Activated CD8-positive, alpha-beta memory T cell treated with anti-CD3 and anti-CD28 coated beads for 1 hour (primary cell): ENCODE measurements at places on chromosomes 3 and 15.

GRCh38 chr3:81451611-81452010 lies 309.8 kb downstream of the GBE1 start:
- no peak for DNase-seq

DNA sequence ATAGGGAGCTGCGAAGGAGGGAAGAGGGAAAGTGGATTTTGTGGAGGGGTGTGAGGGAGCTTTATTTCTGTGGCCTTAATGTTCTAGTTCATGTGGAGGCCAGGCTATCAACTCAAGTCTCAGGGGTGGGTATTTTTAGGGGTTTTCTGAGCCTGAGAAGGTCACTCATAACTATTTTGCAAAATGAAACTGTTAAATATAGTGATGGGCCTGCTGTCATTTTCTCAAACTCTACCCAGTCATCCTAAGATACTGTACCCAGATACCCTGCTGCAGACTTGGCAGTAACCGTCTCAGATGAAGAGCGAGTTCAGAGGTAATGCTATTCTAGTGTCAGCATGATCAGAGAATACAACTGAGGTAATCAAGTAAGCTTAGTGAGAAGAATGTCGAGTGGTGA lies 545.0 kb upstream of the TBL1XR1 start:
- no peak for DNase-seq

GRCh38 chr3:140972833-140973232 lies 31.2 kb downstream of the SLC25A36 start:
- no peak for DNase-seq

DNA sequence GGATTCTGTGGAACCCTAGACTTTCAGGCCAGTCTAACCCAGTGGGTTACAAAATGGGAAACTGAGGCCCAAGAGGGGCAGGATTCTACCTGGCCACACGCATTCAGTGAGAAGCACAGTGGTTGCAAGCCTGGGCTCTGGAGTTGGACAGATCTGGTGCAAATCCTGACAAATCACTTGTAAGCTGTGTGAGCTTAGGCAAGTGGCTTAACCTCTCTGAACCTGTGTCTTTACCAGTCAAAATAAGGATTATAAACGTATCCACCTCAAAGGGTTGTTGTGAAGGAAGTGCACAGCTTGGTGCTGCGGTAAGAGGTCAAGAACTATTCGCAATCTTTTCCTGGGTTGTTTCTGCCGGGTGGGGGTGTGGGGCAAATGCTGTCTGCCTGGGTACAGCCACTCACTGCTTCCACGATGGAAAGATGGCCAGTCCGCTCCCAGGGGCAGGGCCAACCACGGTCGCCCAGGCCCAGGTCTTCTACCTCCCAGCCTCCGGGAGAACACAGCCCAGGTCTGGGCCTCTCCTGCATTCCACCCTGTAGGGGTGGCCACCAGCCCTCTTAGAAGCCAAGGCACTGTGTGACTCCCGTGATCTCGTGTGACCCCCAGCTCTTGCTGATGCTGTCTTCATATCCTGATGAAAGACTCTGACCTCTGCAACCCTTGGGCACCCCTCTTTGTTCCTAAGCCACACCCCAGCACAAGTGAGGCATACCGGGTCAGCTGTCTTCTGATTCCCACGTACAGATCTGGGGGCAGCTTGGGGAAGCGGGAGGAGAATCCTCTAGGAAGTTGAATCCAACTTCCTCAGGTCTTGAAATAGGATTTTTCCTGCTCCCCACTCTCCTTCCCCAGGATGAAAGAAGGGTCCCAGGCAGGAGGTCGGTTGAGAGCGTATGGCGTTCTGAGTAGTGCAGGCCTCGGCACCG lies 1.5 kb downstream of the CHRNA3 start:
- no peak for DNase-seq

DNA sequence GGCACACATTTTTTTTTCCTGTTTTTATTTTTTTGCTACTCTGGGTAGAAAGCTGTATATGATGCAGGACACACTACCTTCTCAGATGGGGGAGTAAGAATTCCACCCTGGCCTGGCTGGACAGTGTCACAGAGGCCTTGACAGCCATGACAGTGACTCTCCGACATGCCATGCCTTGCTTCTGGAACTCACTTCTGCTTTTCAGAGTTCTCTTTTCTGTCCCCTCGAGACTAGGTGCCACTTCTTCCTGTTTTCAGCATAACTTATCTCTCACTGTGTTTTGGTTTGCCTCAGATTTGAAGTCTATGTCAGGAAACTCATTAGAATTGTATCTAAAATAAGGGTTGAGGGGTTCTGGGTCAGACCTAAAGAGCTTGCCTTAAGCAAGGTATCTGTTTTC lies 69.1 kb upstream of the SEC13 start:
- no peak for DNase-seq

GRCh38 chr3:169509780-169510692 lies 153.5 kb downstream of the MECOM start:
- no peak for DNase-seq

GRCh38 chr3:187753516-187753915 lies 8.2 kb upstream of the BCL6 start:
- DNase-seq = no peak

DNA sequence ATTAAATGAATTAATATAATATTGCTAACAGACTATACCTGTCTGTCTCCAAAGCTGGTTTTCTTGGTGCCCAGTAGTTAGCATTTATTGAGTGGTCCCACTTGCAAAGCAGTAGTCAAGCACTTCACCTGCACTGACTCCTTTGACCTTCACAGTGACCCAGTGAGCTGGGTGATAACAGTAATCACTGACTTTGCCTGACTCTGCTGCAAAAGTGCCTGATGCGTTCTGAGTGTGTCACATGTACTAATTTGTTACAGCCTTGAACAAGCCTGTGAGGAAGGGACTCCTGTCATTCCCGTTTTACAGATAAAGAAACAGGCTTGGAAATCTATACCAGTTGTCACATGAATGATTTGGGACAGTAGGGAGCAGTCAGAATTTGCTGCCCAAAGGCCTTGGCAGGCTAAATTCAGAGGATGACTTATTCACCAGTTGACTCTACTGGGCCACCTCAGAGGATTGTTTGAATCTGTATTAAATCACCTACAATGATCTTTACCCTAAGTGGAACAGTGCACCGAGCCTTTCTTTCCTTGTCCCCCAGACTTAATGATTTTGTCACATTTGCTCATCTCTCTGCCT lies 116.6 kb upstream of the PLXNA1 start:
- DNase-seq = no peak

- DNase-seq = no peak
Measured at GRCh38 chr15:66815318-66815717, 113.3 kb downstream of the SMAD6 start.

DNA sequence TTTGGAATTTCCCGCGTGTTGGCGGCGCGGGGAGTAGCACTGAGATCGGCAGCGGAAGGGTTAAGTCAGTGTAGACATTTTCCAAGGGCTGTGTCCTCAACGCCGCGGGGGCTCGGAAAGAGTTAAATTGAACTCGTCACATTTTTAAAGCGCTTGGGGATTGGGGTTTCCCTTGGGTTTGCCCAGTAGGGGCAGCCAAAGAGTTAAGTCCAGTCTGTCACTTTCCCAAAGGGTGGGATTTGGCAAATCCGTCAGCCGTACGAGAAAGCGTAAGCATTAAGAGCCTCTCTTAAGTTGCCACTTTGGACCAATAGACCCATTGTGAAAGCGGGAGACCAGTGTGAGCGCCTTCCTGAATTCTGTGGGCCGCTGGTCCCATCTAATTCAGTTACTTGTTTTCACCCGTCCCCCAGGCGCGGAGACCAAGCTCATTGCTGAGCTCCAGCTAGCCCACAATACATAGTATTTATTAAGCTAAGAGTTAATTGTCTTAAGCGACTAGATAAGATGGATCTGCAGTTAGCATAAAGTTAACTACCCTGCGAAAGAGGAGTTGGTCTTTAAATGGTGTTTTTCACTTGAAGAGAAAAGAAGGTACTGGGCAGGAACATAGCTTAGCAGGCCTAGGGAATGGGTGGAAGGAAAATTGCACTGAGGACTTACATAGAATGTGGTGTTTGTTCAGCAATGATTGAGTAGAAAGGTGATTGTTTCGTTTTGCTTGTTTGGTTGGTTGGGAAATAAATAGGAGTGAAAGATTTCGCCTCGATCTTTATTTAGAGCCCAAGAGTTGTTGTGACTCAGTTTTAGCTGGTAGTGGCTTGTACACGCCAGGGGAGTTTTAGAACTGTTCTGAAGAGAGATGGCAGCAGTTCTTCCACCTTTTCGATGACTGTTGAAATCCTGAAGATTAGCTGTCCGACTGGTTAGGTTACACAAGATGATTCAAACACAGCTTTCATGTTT lies 932 bp downstream of the ARL8B start:
- DNase-seq = no peak

DNA sequence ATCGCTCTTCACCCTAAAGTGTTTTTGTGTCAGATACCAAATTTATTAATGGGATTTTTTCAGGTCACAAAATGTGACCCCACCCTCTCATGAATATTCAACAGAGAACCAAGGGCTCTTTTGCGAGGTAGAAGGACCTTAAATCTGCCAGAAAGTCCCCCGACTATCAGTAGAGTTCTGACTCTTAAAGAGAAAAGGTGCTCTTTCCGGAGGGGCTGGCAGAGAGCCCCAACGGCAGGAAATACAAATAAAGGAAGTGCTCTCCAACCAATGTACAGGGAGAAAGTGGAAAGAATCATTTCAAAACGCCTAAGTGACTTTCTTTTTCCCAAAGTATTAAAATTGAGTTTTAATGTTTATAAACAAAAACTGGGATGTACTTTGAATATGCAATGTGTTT lies 517.2 kb downstream of the FOXP1 start:
- no peak for DNase-seq

DNA sequence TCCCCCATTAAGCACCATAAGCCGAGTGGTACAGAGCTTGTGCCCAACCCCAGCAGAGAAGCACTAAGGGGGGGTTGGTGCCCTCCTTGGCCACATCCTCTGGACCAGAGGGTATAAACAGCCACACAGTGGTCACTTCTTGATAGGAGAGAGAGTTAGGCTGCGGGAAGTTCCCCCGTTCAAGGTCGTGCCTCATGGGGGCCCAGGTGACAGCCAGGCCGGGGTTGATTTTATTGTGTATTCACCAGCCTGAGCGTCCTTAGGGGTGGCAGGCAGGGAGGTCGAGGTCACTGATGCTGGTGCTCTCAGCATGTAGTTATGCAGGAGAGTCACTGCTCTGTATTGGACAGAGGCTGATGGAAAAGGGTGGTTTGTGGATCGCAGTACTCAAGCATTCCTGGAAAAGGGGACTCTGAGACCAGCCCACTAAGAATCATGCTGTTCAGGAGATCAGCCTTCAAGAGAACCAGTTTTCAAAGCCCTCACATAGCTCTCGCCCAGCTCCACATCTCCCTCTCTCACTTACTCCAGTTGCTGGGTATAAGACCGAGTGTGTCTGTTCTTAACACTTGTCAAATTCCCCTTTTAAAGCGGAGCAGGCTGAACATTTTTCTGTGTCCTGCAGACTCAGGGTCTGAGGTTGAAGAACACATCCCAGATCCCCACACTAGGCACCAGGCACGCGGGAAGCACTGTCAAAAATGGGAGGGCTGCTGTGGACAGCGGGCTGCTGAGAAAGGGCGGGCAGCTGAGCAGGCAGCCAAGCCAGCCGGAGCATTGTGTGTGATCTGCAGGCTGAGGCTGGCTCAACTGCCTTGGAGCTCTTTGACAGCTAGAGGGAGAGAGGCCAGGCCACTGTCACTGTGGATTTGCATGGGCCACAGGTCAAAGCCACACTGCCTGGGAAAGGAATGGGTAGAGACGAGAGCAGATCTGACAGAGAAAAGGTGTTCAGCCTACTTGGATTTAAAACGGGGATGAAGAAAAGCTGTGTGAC lies 279.3 kb upstream of the LRRFIP2 start:
- no peak for DNase-seq

DNA sequence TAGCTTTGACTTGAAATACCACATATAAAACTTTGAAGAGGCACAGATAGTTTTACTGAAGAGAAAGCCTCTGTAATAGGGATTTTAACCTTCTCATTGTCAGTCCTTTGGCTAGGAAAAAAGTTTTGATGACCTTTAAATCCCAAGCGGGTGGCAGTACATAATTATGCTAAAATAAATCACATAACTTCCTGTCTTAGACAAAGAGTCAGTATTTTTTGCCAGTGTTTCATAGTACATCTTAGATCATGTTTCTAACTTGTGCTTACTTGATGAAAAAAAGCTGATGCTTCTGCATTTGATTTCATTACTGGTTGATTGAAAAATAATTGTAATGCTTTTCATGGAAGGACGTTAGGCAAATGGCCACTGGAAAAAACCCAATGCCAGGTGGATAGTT lies 5.8 kb downstream of the ST3GAL6 start:
- no peak for DNase-seq

DNA sequence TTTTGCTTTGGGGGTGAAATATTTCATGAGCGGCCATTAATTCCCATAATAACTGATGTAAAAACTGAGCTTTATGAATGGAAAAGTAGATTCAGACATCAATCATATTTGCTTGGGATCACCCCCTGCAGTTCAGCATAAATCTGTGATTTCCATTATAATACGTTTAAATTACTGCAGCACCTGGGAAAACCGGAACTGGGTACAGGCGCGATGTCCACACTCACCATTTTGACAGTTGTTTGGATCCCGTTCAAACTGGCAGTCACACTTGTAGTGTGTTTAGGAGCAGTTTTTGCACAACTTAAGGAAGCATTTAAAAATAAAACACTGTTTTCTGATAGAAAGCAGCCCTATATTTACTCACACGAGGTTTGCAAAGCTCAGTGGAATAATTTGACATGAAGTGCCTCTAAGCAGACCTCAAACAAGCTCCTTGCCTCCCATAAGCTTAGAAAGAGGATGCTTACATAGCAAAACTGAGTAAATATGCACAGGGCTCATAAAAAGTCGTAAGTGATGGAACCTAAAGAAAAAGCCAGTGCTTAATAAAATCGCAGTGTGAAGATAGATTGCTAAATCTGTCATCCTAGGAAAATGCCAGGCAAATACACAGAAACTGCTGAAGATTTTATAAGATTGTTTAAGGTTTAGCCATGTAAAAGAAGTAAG lies 377.6 kb downstream of the PTPRG start:
- DNase-seq = no peak

DNA sequence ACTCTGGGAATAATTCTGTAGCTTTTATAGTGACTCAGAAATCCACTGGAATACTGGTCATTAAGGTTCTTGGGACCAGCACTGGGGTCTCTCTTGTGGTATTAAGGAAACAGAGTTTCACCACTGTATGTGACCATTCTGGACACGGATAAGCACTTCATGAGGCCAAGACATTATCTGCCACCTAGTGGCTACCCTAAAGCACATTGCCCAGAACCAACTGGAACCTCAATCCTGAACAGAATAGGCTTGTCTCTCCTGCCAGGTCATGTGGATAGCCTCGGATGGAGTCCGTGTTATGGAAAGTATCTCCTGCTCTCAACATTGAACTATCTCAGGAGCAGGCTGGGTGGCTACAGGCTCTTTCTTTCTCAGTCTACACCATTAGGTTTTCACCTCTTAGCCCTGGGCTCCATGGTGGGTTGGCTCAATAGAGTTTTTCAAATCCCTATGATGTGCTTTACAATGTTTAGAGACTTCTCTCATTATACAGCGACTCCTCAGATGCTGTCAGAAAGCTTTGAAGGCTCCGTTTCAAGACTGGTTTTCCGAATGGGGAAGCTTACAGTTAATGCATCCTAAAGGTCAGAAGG lies 167.6 kb upstream of the ST8SIA2 start:
- DNase-seq = no peak

GRCh38 chr15:44034933-44035624 lies 160.0 kb downstream of the FRMD5 start:
- DNase-seq = no peak
